ENCODE measurements at places on chromosomes 7 and 10.

GRCh38 chr7:141442781-141443180 lies 108.4 kb upstream of the AGK start:
- DNase-seq: no peak

DNA sequence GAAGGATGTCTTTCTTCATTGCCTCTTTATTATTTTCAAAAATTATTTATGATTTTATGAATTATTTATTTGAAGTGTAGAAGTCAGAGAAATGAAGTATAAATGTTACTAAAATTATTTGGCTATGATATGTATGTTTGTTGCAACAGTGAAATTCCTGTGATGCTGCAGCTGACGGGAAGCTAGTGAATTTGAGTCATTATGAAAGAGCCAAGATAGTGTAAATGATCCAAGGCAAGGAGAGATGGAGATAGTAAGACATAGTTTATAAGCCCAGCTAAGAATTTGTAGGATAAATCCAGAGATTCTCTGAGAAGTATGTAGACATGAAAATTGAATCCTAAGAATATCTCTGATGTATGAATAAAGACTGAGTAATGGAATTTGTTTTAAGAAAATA lies 30.8 kb downstream of the CASD1 start:
- DNase-seq: no peak

- DNase-seq: no peak
Measured at GRCh38 chr7:958221-959200, 4.0 kb upstream of the ADAP1 start.

- no peak for DNase-seq
Measured at GRCh38 chr7:81333004-81333403, 414.2 kb upstream of the SEMA3C start.

- no peak for DNase-seq
Measured at GRCh38 chr10:121919666-121920065, 8.2 kb downstream of the ATE1 start.

- no peak for DNase-seq
Measured at GRCh38 chr7:43565786-43566185, 17.1 kb upstream of the STK17A start.

GRCh38 chr7:24731313-24731712 lies 26.0 kb downstream of the GSDME start:
- DNase-seq: no peak

- no peak for DNase-seq
Measured at GRCh38 chr7:25996006-25996408, 156.0 kb upstream of the NFE2L3 start.

GRCh38 chr10:77403761-77404160 lies 233.8 kb downstream of the KCNMA1 start:
- no peak for DNase-seq

DNA sequence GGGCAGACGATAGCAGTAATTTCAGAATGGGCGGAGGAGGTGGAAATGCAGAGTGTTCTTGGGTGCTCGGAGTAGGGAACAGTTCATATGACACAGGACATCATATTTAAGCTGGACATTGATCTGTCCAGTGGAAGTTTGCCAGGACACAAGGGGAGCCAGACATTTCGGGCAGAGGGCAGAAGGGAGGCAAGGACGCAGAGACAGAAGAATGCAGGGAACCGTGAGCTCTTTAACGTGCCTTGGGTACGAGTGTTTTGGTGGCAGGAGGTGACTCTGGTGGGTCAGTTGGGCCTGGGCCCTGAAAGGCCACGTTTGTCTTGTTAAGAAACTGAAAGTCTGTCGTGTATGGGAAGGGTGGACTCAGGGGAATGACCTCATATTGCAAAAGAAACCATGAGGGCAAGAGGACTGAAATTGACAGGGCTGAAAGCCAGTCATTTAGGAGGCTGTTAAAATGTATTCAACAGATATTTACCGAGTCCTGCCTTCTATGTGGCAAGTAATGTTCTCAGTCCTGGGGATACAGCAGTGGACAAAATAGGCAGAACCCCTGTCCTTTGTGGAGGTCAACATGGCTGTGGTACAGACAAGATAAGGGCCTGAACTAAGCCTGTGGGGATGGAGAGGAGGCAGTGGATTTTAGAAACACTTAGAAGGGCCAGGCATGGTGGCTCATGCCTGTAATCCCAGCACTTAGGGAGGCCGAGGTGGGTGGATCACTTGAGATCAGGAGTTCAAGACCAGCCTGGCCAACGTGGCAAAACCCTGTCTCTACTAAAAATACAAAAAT lies 2.2 kb downstream of the OPTN start:
- DNase-seq: no peak

GRCh38 chr7:1611708-1612241 lies 41.9 kb upstream of the PSMG3 start:
- peak; percentile 57 for DNase-seq

DNA sequence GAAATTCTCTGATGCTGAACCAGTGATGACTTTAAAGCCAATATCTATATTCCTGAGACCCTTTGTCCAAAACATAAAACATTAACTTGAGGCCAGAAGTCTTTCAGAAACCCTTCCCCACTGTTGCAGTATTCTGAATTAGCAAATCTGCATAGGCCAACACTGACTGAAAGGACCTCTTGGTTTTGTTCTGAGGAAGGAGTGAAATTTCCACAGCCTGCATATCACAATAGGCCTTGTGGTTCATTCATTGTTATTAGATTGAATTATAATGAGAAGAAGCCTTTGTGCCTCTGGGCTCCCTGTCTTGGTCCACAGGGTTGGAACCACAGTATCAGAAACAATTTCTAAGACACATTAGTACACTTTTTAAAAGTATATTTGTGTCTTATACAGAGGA lies 90.3 kb downstream of the CCNY start:
- DNase-seq: no peak

DNA sequence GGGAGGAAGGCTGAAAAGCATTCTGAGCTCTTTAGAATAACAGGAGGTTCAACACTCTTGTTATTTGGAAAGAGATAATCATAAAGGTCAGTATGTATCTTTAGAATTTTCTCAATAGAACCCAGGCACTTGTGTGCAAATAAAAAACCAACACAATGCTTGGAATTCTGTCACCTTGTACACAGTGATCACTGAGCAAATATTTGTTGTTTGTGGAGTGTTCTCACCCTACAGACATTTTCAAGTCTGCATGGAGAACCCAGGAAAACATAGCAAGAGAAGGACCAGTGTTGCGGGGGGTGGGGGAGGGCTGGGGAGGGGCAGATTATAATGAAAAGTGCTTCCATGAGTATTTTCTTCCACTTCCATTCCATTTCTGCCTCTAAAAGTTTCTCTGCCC lies 87.4 kb downstream of the FAM107B start:
- no peak for DNase-seq

DNA sequence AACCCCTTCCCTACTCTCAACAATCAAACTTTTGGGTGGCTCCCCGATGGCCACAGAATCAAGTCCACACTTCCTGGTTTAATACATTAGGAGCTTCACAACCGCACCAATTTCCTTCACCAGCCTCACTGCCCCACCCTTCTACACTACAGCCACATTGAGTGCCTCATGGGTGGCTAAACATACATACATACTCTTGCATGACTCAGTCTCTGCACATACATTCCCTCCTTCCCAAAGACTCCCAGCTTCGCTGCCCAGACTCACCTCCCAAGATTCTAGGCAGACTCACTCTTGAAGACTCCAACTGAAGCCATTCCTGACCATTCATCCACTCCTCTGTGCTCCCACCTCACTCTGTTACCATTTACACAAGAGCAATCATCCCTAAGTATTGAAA lies 15.9 kb downstream of the VPS41 start:
- DNase-seq: no peak

- DNase-seq: no peak
Measured at GRCh38 chr10:49652421-49653272, 26.8 kb upstream of the C10orf53 start.

- DNase-seq: no peak
Measured at GRCh38 chr7:10824154-10824553, 149.5 kb upstream of the PHF14 start.

DNA sequence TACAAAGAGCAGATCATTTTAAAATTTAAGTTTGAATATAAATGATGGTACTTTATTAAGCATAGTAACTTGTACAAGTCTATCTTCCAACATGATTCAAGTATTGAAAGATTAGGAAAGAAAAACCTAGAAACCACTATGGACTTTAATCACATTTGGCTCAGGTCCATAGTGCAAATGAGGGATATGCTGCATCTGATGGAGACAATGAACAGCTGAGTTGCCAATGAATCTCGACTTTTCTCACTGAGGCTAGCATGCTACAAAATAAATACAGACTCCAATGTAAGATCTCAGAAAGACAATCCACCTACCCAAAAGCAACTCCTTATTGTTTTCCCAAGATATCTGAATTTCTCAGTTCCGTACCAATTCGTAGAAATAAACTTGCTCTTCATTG lies 89.8 kb downstream of the SEMA3A start:
- DNase-seq: no peak

- DNase-seq: no peak
Measured at GRCh38 chr7:88101769-88102168, 118.1 kb downstream of the SRI start.

DNA sequence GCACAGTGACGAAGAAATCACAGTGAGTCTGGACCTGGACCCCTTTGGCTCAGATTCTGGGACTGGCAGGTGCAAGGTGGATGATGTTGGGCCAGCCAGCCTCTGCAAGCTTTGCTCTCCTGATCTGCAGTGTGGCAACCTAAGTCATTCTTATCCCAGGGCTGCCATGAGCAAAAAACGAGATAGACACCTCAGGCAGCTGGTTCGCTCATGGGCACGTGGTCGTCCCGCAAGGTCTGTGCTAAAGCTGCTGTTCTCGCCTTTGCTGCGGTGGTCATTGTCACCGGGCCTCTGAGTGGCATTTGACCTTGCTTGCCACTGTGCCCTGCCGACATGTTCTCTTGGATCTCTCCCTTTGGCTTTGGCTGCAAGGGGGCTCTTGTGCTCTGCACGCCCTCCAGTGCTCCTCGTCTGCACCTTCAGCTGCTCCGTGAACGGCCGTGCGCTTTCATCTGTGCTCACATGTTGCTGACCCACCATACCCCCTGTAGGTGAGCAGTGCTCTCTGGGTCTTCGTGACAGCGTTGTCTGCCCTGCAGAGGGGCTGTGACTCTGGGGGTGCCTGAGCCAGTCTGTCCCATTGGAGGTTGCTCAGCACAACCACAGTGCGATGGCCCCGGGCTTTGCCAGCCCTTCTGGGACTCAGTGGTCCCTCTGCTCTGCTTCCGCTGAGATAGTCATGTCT lies 317.0 kb downstream of the GLRX3 start:
- DNase-seq: no peak

DNA sequence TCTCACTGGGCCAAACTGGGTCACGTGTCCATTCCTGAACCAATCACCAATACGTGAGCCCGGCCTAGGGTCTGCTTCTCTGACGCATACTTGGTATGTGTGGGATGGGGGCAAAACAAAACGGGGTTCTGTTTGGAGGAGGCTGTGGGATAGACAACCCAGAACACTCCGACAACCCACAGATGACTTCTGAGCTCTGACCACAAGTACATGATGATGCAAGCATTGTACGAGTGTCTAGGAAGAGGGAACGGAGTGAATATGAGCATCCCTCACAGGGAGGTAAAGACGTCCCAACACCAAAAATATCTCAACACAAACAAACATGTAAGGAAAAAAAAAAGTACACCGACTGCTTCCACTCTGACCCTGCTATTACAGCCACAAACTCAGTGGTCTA lies 5.6 kb downstream of the DAGLB start:
- no peak for DNase-seq

DNA sequence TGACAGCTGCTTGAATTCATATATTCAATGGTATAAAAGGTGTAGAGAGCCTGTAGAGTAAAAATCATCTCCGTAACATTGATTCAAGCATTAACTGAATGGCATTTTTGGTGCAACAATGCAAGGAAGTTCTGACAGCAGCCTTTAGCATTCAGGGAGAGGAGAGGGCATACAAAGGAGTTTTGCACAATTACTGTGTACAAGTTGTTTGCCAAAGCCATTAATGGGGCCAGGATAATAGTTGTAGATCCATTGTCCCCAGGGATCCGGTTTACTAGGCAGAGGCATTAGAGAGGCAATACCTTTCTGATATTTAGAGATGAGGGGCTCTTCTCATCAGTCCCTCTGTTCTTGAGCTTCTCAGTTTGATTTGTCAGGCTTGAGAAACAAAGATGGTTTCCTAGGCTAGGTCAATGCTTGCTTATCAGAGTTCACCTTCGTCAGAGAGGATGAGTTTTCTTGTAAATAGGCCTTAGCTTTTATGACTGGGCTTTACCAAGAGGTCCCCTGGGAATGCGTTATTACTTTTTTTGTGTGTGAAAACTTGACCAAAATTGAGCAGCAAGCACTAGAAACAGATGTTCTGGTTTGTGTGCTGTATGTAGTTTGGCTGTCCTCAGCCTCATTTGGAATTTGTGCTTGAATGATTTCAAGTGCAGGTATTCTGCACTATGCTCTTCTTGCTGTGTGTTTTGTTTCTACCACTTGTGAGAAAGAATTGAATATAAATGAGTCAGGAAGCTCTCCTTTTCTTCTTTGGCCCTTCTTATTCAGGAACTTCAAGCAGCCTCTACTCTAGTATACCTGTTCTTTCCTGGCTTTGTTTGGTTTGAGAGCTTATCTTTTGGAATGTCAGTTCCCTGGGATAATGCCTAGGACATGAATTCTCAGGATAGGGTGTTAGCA lies 32.0 kb downstream of the SND1 start:
- DNase-seq: no peak

DNA sequence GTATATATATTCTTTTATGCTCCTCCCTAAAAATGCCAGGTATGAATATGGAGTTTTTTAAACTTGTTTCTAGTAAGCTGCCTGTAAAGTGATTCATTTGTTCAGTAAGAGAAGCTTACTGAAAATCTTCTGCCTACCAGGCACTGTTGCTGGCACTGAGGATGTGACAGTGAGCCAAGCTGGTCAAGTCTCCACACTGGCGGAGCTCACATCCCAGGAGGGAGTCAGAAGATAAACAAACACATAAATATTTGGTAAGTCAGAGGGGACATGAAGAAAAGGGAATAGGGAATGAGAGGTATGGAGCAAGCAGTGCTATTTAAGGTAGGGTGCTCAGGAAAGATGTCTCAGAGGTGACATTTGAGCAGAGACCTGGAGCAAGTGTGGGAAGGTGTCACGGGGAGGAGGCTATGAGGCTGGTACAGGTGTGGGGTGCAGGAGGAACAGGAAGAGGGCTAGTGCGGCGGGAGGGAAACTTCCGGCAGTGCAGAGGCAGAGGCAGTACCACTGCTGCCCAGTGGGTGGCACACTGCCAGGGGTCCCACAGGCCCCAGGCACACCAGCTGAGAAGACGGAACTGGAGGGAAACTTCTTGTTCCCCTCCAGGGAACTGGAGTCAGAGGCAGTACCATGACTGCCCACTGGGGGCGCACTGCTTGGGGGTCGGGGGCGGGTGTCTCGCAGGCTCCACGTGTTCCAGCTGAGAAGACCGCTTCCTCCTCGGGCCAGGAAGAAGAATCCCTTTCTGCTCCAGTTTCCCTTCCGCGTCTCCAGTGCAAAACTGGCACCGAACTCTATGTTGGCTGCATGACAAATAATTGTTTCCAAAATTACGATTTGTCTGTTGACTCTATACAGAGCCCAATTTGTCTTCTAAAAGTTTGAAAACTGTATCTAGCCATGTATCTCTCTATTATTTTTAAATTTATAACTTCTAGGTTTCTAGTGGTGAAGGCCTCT lies 161.0 kb downstream of the TEX36 start:
- no peak for DNase-seq

GRCh38 chr10:7529638-7530037 lies 118.8 kb upstream of the SFMBT2 start:
- no peak for DNase-seq
